ENCODE measurements at places on chromosomes 16 and 17.

- no peak for DNase-seq
Measured at GRCh38 chr17:18332909-18333489, 17.9 kb downstream of the SMCR8 start.

DNA sequence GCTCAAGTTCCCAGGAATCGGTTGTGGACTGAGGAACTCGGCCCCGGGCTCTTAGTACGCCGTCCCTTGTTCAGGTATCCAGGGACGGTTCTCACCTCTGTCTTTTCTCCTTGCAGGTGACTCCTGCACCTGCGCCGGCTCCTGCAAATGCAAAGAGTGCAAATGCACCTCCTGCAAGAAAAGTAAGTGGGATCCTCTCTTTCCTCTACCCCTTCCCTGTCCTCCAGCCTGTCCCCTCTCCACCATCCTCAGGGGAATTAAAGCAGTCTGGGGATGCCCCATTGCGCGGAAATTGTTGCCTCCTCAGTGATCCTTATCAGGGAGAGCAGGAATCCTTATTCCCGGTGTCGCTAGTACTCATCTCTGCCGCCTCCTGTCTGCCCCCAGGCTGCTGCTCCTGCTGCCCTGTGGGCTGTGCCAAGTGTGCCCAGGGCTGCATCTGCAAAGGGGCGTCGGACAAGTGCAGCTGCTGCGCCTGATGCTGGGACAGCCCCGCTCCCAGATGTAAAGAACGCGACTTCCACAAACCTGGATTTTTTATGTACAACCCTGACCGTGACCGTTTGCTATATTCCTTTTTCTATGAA is 585 bp downstream of the MT2A start:
- peak; percentile 35 for DNase-seq

GRCh38 chr17:77332981-77333685 is 192.4 kb downstream of the SEC14L1 start:
- DNase-seq = no peak

DNA sequence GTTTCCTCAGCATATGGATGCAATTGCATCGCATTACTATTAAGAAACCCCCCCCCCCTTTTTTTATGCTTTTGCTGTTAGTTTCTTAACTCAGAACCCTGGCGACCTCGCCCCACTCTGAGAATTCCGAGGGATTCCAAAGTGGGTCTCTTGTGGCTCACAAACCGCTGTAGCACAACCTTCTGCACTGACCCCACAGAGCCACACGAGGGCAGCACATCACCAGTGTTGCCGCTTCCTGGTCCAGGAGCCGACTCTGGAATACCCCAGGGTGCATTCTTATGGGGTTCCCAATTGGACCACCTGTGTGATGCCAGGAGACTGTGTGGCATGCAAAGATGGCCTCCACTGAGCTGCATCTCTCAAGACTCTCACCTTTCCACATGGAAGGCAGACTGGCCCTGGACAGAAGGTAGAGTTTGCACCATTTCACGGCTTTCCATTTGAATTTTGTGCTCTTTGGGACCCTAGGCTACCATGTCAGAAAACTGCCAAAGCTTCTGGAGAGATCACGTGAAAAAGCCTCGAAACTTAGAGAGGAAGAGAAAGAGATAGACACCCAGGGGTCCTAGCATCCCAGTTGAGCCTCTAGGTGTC is 432.7 kb upstream of the ASIC2 start:
- DNase-seq = peak; percentile 41

- DNase-seq = no peak
Measured at GRCh38 chr17:14389681-14390080, 88.8 kb downstream of the HS3ST3B1 start.

DNA sequence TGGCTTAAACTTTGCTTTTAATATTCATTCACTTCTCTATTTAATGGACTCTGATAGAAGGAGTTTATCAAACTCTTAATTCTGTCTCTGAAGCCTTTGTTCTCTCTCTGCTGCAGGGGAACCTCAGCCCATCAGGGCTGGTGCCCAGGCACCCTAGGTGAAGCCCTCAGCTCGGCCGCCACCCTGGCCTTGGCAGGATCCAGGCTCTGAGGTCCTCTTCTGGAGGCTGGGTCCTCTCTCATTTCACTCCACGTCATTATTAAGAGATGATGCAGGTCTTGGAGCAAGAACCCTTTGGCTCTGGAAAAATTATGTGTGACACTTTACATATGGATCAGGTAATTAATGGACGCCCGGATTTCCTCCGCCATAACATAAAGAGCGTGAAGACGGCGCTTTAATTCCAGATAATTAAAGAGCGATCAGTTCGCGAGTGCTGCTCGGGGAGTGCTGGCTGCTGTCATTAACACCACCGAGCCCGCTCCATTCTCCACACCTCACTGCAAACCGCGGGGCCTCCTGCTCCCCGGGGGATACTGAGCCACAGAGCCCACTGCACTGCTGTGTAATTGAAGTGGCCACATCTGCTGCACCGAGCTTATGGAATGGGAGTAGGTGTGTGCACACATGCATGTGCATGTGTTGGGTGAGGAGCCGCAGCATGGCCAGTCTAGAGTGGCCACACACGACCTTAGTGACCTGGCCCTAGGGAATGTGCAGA is 259.4 kb upstream of the TNRC6C start:
- no peak for DNase-seq

- DNase-seq = no peak
Measured at GRCh38 chr16:81928271-81928918, 82.9 kb downstream of the SDR42E1 start.

GRCh38 chr17:42673885-42674754 is 2.7 kb downstream of the PLEKHH3 start:
- DNase-seq = peak; percentile 81

- peak; percentile 81 for DNase-seq
Measured at GRCh38 chr16:81650982-81651562, 128.0 kb upstream of the PLCG2 start.

DNA sequence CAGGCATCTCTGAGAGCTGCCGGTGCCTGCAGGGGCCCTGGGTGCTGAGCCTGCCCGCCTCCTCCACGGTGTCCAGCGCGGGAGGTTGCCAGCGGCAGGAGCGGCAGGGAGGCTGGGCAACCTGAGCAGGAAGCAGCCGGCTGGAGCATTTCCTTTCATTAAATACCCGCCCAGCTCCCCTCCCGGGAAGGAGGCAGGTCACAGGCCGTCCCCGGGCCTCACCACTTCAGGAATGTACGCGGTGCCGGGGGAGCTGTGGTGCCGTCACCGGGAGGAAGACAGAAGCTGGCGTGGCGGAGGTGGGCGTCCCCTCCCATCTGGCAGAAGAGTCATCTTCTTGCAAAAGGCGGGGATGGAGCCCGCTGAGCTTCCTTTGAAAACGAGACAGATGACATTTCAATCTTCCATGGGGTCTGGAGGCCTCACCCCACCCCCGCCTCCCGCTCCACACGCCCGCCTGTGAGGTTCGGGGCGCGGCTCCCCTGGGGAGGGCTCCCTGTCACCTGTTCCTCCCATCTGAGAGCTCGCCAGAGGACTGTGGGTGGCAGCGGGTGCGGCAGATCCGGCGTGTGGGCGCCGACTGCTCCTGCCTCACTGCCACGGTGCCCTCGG is 16.0 kb downstream of the SOX8 start:
- no peak for DNase-seq
